ENCODE measurements at places on chromosomes 13 and 19.

GRCh38 chr13:41004875-41005693 is 14.0 kb downstream of the ELF1 start:
- DNase-seq = peak; percentile 27

- DNase-seq = peak; percentile 28
Measured at GRCh38 chr13:37944869-37945442, 75.4 kb upstream of the TRPC4 start.

- DNase-seq = peak; percentile 88
Measured at GRCh38 chr13:32019612-32020233, 11.9 kb upstream of the FRY start.

- peak; percentile 99 for DNase-seq
Measured at GRCh38 chr19:55189403-55189835, 9.3 kb upstream of the SYT5 start.

- peak; percentile 36 for DNase-seq
Measured at GRCh38 chr19:48419158-48419920, 25.9 kb downstream of the GRIN2D start.

DNA sequence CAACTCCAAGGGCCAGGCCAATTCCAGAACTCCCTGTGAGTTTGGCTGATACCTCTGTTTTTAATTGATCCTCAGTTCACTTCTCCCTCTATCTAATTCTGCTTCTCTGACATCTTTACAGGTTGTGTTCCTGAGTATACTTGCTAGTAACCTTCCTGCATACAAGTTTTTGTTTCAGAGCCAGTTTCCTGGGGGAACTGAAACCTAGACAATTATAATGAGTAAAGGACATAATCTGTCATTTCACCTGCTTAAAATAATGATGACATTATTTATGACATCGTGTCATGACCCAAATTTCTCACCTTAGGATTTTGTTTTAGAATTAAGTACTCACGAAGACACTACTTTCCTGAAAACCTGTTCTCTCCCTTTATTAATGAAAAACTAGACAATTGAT is 12.5 kb upstream of the MYCBP2 start:
- DNase-seq = no peak

DNA sequence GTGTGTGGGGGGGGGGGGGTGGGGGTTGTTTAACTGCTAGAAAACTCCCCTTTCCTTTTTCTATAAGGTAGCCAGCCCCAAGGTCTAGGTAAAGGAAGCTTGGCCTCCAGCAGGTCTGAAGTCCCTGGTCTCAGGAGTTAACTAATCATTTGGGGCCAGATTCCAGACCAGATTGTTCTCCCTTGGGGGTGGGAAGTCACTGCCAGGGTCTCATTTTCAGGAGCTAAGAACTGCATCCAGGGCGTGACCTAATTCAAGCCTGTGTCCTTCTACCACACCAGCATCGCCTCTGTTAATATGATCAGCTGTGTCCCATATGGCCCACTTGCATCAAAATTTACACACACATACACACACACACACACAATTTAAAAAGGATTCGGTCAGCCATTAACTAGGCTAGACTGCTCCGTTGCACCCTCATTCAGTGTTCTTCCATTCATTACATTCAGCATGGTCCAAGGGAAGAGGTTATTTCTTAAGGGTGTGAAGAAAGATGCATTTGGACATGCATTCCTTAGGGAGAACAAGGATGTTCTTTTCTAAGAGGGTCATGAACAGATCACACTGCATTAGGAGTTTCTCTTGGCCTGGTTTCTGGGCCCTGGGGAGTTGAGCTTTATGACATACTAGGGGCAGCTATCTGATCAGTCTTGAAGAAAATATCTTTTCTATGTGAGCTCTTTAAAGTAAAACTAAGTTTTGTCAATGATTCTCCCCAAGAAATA is 91.0 kb downstream of the FGF14 start:
- DNase-seq = no peak

Data from fibroblast of pulmonary artery (primary cell).